ENCODE measurements at places on chromosomes 6 and 20. TPM values are rescaled to one million over a fixed set of nuclear protein-coding genes. Genes with fewer than 3 reads are reported as not detected.

DNA sequence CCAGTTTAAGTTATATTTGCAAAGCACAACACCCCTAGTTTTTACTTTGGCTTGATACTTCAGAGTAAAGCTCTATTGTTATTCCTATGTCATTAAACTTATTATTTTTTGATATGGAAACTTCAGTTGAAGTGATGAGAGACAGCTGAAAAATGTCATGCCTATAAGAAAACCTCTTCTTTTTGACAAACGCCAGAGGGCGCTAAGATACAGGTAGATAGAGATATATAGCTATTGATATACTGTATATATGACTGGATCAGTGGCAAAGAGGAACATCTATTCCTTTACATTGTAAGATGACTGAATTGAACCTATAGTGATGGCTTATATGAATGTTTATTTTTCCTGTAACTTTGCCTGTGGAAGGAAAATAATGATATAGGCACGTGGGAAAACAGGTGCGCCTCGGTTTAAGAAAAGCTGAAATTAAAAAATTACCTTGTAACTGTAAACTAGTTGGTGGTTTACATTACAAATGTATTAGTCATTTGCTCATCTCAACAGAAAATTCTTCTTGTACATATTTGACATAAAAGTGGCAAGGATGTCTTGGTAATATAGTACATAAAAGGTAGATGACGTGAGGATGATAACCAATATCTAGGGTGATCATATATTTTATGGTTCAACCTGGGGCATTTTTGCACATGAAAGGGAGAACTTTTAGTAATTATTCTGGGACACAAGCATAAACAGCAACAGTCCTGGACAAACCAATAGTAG lies 74.1 kb downstream of the LAMA4 start:
- peak; percentile 88 for DNase-seq

DNA sequence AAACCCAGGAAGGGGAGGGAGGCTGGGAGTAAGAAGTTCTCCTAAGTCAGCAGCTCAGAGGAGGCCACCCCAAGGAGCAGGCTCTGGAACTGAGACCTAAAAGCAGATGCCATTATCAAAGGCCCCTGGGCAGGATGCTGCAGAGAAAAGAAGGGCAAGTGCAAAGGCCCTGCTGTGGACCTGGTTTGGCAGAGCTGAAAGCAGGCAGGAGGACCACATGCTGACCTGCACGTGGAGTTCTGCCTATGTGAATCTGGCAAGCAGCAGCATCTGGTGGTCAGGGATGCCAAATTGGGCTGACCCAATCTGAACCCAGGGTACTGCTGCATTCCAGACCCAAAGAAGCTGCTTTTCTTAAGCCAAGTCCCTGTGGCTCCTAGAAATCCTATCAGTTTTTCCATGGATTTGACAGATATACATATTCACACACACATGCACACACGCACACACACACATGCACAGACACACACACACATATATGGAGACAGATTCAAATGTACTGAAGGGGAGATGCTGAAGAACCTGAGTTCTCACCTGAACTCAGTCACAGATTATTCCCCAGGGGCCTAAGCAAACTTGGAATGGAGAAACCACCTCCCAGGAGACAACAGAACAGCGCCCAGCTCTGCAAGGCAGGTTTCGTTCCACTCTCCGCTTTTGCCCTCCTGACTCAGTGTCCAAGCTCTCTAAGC lies 119.9 kb downstream of the FOXA2 start:
- DNase-seq, result no peak

BNIP5 gene
- 0.06 TPM for total RNA-seq

DNA sequence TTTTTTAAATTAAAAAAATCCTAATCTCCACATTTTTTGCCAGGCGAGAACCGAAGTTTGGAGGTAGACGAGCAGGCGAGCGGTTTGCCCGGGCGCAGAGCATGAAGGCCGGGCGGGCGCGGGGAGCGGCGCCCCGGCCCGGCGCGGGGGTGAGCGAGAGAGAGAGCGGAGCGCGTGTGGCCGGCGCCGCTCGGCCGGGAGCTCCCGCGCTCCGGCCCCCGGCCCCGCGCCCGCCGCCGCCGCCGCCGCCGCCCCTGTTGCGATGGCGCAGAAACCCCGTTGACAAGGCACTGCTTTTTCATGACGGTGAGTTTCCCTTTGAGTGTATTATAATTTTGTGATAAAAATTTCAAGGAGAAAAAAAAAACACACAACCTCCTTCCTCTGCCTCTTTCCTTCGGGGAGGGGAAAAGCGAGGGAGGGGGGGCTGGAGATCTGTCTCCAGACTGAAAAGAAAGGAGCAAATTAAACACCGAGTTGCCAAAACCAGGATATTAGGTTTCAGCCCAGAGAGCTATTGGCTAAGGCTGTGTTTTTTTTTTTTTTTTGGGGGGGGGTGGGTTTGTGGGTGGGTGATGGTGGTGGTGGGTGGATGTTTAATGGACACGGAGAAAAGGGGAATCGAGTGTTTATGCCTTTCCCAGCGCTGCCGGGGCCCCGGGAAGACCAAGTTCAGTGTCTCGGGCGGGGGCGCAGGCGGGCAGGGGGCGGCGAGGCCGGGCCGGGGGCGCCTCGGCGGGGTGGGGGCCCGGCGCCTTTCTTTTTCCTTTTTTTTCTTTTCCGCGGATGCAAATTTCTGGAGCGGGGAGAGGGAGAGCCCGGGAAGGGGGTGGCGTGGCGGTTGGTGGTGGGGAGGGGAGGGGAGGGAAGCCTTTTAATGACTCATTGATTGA lies at the start of gene BICRAL:
Gene BICRAL (plus strand): TSS at position 257 of the 893 bp plus-strand sequence. CDS start 39,971 bp downstream, outside the sequence.
- DNase-seq, result peak; percentile 83

- no peak for DNase-seq
Observed at GRCh38 chr20:63769891-63770474, 30.4 kb downstream of the SLC2A4RG start.

DNA sequence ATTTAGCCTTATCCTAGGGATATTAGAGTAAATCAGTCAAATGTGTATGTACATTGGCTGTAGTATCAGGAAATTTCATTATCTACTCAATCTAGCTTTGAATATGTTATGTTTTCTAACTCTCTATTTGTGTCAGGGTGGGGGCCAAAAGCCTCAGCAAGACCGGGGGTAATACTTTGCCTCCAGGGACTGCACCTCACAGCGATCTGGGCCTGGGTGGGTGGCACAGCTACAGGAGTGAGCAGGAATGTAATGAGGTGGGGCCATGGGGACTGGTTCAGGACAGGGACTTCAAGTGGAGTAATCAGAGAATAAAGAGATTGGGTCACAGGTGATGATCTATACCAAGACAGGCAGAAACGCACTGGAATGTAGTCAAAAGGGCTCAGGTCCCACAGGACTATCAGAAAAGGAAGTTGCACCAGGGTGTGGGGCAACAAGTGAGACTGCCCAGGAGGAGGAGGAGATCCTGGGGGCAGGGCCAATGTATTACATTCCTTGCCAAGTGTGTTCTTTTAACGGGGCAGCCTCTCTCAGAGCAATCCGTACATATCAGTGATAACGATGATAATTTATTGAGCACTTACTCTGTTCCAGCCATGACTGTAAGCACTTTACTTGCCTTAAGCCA lies 54.0 kb downstream of the PIGU start:
- no peak for DNase-seq

DNA sequence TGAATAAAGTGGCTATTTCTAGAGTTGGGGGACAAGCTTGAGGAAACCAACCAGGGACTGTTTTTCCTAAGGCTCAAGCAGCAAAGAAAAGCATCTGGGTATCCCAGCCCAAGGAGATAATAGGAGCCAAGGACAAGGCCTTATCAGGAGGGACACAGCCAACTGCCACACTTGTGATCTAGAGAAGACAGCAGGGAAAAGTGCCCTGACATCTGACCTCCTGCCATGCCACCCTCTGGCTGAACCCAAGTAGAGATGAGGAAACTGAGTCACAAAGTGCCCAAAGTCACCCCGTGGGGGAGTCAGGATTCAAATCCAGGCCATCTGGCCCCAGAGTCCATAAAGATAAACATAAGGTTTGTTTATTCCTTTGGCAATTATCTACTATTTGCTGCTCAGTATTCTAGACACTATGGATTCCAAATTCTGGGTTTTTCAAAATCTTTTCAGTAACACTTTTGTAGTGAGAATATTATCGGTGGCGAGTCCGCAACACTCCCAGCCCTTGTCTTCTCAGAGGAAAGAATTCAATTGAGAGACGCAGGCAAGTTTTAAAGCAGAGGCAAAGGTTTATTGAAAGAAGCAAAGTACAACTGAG lies 3.5 kb upstream of the LBP start:
- DNase-seq, result no peak

DNA sequence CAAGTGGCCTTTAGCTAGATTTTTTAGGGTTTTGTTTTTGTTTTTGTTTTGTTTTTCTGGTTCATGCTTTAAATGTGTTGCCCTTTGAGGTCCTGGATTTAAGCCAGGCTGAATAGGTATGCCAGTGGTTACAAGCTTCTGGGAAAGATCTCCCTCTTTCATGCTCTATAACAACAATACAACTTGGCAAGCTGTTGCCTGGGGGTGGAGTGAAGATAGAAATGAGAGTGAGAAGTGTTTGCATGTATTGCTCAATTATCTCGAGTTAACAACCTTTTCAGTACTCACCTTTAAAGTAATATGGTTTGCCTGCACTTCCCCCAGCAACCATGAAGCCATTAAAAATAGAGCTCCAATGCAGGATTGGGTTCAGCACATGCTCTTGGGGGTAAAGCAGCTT lies 19.2 kb upstream of the HAO1 start:
- DNase-seq, result no peak

FILIP1 gene
- total RNA-seq, result 24.1 TPM

DNA sequence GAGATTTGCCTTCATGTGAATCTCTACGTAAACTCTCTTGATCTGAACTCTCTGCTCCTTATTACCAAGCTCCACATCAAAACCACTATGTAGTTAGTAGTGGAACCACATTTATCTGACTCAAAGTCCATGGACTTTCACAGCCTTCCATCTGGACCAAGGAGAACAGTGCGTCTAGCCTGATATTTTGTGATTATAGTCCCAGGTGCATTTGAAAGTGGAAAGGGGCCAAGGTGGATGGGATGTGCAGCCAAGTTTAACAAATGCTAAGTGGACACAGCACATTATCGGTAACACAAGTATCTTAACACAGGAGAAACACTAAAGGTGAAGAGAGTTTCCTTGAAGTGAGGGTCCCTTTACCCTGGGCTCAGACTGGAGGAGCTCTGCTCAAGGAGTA lies 281.2 kb upstream of the SGK1 start:
- no peak for DNase-seq

DNA sequence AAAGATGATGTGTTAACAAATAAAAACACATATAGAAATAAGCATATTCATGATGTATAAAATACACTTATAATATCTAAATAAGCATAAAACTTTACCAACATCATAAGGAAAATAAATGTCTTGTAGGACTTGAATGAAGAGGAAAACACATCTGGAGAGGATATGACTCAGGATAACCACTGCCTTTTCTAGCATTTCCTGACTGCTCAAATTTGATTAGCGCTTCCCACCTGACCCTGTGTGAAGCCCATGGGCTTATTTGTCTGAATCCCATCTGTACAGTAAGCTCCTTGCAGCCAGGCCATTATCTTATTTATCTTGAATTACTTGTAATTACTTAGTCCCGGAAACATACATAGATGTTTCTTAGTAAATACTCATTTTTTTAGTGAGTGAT lies 608.6 kb downstream of the COL12A1 start:
- no peak for DNase-seq

SAMD5 gene
- 7.9 TPM for total RNA-seq
